Activated T-cell treated with anti-CD3 and anti-CD28 coated beads, Interleukin-2, amount 50 U/mL, for 4 hours (primary cell): ENCODE measurements at places on chromosomes 5 and 9. TPM values are rescaled to one million over a fixed set of nuclear protein-coding genes. Genes with fewer than 3 reads are reported as not detected.

The TEX48 gene
- not detected for total RNA-seq

The SLC45A2 gene
- not detected for total RNA-seq

The FAM78A gene
- 31.3 TPM for total RNA-seq

The SLC36A2 gene
- total RNA-seq = not detected

The PLCXD3 gene
- total RNA-seq = not detected

The DMRT3 gene
- not detected for total RNA-seq

The WDR38 gene
- total RNA-seq = not detected

DNA sequence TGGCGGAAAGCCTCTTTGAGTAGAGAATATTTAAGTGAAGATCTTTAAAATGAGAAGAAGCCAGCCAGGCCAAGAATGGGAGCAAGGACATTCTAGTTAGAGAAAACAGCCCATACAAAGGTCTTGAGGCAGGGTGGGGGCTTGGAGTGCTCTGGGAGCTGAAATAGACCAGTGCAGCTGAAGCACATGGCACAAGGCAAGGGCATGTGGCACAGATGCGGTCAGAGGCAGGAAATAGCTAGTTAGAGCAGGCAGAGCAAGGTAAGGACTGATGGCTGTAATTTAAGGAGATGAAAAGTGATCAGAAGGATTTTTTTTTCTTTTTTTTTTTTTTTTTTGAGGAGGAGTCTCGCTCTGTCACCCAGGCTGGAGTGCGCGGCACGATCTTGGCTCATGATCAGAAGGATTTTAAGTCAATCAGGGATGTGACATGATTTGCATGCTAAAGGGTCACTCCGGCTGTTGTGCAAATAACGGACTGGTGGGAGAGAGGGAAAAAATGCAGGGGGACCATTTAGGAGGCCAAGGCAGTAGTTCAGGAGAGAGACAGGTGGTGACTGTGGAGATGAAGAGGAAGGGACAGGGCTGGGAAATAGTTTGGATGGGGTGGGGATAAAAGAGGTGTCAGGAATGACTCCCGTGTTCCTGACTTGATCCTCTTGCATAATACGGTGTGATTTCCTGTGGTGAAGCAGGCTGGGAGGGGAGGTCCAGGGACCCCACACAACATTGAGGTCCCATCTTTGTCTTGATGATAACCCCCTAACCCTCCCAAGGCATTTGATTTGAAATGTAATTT lies 207.6 kb downstream of the HSPA4 start:
- no peak for DNase-seq

GRCh38 chr9:109478665-109479380 lies 19.3 kb downstream of the PTPN3 start:
- DNase-seq = no peak

DNA sequence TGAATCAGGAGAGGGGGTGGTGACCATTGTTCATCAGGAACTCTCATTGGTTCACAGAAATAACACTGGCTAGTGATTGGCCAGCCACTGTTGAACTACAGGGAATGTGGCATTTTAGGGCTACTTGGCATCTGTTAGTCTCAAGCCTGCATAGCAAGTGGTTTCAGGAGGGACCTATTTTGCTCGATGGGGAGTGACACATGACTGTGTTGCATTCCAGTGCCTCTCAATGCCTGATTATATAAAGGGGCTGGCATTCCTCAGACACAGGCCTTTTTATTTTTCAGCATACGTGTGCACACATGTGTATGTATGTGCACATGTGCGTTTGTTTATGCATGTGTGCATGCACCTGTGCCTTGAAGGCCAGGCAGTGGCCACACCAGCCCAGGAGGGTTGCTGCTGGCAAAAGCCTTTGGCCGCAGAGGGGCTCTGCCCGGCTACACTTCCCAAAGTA lies 23.2 kb downstream of the FGD3 start:
- DNase-seq = no peak

GRCh38 chr5:179288809-179289185 lies 56.5 kb downstream of the ADAMTS2 start:
- DNase-seq = no peak

DNA sequence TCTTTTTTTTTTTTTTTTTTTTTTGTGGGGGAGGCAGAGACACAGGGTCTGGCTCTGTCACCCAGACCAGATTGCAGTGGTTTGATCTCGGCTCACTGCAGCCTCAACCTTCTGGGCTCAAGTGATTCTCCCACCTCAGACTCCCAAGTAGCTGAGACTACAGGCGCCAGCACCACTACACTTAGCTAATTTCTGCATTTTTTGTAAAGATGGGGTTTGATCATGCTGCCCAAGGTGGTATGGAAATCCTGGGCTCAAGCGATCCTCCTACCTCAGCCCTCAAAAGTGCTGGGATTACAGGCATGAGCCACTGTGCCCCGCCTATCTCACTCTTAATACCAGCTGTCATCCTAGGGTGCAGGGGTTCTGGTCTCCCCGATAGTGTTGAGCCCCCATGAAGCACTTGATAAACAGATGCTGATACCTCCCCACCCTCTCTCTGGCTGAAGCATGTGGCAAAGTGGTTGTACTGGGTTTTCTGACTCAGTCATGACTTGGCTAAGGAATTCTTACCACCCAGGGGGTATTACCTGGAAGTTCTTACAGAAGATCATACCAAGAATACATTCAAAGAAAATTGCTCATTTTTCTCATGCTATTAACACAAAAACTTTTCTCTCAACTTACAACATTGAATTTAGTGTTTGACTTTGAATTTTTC lies 110.2 kb upstream of the DAPK1 start:
- no peak for DNase-seq

- DNase-seq = no peak
Measured at GRCh38 chr9:77808751-77809081, 160.6 kb upstream of the GNA14 start.

DNA sequence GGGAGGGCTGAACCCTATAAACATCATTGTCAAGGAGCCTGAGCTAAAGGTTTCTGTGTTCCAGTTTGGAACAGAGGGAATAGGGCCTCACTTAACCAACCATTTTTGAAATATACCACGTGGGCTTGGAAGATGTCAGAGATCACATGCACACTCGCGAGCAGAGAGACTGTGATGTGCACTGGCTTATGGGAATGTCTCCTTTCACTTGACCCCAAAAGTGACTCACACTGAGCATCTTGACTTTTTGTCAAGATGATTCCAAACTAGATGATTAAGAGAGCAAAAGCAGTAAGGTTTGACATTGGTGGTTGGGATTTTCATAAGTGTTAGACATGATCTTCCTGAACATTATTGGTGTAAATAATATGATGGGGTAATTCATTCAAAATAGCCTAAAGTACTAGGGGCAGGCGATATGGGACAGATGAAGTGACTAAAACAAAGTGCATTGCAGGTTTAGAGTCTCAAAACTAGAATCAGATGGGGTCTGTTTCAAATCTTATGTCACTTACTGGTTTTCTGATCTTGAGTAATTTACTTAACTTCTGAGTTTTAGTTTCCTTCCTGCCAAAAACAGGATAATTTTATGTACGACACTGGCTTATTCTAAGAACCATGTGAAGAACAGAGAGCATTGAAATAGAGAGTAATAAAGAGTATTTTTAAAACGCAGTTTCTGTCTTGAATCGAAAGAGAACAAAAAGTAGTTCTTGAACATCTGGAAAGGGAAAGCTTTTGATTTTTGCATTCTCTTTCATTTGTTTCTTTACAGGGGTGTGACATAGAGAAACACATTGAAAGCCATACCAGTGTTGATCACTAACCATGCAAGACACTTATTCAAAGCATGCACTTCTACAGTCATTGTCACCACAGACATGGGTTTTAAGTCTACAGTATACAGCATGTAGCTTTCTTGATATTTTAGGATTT lies 383.0 kb downstream of the DIRAS2 start:
- DNase-seq = no peak

DNA sequence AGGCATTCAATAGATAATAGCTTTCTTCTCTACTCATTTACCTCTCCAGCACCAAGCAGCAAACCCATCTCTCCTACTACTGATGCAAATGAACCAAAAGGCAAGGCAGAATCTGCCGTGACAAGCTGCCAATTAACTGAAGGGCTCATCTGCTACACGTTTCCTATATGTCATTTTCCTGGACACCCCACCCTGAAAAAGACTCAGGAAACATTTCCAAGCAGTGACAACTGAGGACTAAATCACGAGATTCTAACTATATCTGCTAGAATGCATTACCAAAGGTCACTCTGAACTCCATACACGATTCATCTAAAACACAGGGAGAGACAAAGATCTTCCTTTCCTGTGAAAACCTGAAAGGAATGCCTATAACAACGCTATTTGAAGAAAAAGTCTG lies 12.9 kb downstream of the PLPP1 start:
- no peak for DNase-seq

- DNase-seq = no peak
Measured at GRCh38 chr5:176692839-176693476, 45.7 kb downstream of the TSPAN17 start.

DNA sequence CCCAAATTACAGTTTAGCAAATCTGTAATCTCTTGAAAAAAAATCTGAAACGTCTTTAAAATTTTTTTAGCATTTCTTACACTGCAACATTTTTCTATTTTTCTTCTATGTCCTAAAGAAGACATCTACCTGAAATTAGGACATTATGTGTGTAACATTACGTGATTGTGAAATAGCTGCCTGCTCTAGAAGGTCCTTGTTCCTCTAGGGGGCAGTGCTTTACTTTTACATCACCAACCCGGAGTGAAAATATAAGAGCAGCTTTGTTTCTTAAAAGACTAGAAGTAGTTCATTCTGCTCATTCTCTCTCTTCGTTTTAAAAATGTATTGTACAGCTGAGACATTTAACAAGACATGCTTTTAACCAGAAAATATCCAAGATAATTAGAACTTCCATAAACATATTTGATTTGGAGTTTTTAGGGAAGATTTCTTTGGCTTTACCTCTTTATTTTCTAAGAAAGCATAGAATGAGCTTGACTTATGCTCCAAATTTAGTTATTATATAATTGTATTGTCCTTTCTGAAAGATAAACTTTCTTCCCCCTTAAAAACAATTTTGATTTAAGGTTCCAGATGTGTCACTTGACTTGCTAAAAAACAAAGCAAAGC lies 48.1 kb upstream of the RIOK2 start:
- DNase-seq = no peak
